ENCODE measurements at places on chromosomes 12 and 14. TPM values are rescaled to one million over a fixed set of nuclear protein-coding genes. Genes with fewer than 3 reads are reported as not detected.

- no peak for DNase-seq
Measured at GRCh38 chr12:5433845-5434646, 2.1 kb downstream of the NTF3 start.

DNA sequence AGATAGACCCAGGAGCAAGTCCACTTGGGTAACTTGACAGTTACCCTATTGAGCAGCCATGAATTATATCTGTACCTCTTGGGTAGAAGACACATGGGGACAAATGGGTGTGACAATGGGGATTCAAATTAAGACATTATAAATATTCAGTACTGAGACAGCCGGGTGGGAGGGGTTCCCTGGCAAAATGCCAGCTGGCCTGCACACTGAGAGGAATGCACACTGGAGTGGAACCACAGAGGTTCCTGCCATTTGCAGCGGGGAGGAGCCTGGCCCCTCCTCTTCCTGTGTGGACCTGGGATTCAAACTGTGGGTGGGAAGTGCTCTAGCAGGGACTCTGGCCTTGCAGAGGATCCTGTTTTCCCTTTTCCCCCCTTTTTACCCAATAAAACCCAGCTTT is 118.7 kb upstream of the CDKN3 start:
- no peak for DNase-seq

- no peak for DNase-seq
Measured at GRCh38 chr14:66163023-66163422, 323.1 kb upstream of the CCDC196 start.

EML5 gene
- 0.85 TPM for polyA plus RNA-seq

All from muscle of leg (tissue), 16 donors.